ENCODE measurements at places on chromosomes 4 and X. TPM values are rescaled to one million over a fixed set of nuclear protein-coding genes. Genes with fewer than 3 reads are reported as not detected.

GPRIN3 gene
- 3.2 TPM for total RNA-seq

DNA sequence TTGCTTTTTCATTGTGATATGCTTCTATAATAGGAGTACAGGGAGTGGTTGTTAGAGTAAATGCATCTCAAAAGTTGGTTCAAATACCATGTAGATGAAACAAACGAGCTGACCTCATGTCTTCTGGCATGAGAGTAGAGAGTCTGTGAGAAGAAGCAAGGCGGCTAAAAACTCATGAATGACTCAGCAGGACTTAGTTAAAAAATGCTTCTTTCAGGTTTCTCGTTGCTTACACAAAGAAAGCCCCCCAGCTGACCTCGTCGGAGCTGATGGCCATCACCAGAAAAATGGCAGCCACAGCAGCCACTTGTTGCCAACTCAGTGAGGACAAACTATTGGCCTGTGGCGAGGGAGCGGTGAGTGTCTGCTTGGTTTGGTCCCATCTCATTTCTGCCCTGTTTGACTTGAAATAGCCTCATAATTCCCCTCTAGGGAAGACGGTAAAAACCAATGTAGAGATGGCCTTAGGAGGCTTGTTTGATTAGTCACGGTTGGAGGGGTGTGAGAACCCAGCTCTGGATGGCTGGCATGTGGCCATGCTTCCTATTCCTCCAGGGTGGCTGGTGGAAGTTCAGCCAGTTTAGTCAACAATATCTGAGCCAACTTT lies 14.5 kb downstream of the AFP start:
- DNase-seq, result peak; percentile 47
- no peaks in the 10 kb centered on the region for H3K36me3 ChIP-seq
- peaks cover 52% of the 10 kb centered on the region for H3K4me1 ChIP-seq
- H3K27ac ChIP-seq, result 0 out of 2 replicates have a peak overlapping the region, but pooled peaks have one; percentile 17
- no peaks in the 10 kb centered on the region for H3K27me3 ChIP-seq

- peak; percentile 49 for DNase-seq
- H3K27me3 ChIP-seq, result no peaks in the 10 kb centered on the region
- peaks cover 16% of the 10 kb centered on the region for H3K36me3 ChIP-seq
- H3K4me1 ChIP-seq, result peaks cover 11% of the 10 kb centered on the region
These were observed 33.8 kb downstream of the RBBP7 start for GRCh38 chrX:16836371-16836770.

GRCh38 chrX:31057291-31057690 lies 14.6 kb downstream of the FTHL17 start:
- no peaks in the 10 kb centered on the region for H3K36me3 ChIP-seq
- DNase-seq, result no peak
- H3K27me3 ChIP-seq, result no peaks in the 10 kb centered on the region

DNA sequence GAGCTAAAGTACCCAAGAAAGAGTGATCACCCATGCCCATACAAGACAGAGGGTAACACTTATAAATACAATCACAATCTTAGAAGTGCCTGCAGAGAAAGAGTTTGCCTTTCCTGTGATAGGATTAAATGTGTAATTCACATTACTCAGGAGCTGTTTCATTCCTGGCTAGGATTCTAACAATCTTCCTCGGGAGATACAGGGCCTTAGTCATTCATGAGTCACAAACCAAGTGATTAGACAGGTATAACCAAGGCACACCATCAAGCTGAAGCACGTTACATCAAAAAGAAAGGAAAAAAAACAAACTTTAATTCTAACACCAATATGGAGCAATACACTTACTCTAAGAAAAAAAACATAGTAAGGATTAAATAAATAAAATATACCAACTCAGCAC lies 14.9 kb downstream of the ABCG2 start:
- no peak overlapping the region for H3K27ac ChIP-seq
- no peak overlapping the region for H3K4me3 ChIP-seq
- no peaks in the 10 kb centered on the region for H3K36me3 ChIP-seq
- no peak for DNase-seq
- no peaks in the 10 kb centered on the region for H3K27me3 ChIP-seq

DNA sequence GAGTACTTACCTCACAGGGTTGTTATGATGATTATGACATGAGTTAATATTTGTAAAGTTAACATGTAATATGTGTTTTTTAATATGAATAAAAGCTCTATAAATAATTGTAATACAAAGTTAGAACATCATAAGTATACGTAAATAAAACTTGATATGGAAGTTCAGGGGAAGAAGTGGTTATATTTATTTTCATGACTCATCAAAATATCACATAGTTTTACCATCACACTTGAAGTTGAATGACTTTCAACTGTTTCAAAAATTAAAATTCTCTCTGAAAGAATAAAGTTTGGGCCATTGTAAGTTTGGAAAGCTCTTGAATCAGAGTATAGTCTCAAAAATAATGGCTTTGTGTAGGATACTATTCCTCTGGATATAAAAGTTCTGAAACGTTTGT lies 8.3 kb downstream of the SH2D1A start:
- H3K36me3 ChIP-seq, result no peaks in the 10 kb centered on the region
- no peaks in the 10 kb centered on the region for H3K4me1 ChIP-seq
- no peak for DNase-seq
- H3K27me3 ChIP-seq, result no peaks in the 10 kb centered on the region

DNA sequence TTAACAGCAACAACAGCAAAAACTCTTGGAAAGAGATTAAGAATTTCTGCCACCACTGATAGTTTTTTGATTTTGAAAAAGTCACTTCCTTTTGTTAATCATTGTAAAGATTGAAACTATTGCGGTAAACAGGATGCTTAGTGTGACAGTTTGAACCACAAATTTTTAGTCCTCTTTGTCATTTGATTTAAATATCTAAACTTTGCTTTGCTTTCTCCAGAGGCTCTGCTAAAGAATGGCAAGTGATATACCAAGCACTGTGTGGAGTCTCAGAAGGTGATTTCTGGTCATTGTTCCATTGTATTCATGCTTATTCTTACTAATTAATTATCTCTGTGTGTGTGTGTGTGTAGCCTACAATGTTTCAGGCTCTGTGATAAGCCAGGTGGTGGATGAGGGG lies 155.6 kb downstream of the BMPR1B start:
- H3K36me3 ChIP-seq, result no peaks in the 10 kb centered on the region
- H3K4me3 ChIP-seq, result no peak overlapping the region
- H3K27ac ChIP-seq, result no peak overlapping the region
- no peaks in the 10 kb centered on the region for H3K27me3 ChIP-seq
- no peak for DNase-seq

- no peaks in the 10 kb centered on the region for H3K36me3 ChIP-seq
- H3K27ac ChIP-seq, result no peak overlapping the region
These were observed 32.7 kb downstream of the DCAF8L2 start for GRCh38 chrX:27622883-27623282.
